ENCODE measurements at places on chromosomes 6 and 20. TPM values are rescaled to one million over a fixed set of nuclear protein-coding genes. Genes with fewer than 3 reads are reported as not detected.

VGLL2 gene
- not detected for total RNA-seq

TRIM15 gene
- total RNA-seq, result not detected

FOXQ1 gene
- total RNA-seq, result not detected

TBXT gene
- total RNA-seq, result not detected

MATN4 gene
- total RNA-seq, result not detected

PPP1R3G gene
- 1.6 TPM for total RNA-seq

MYMX gene
- not detected for total RNA-seq

CTCFL gene
- not detected for total RNA-seq

WFDC5 gene
- not detected for total RNA-seq

GLP1R gene
- total RNA-seq, result not detected

CEP85L gene
- total RNA-seq, result 14.3 TPM

TOX2 gene
- total RNA-seq, result 1.7 TPM

SLC25A27 gene
- 0.22 TPM for total RNA-seq

RAB44 gene
- total RNA-seq, result not detected

CGAS gene
- total RNA-seq, result 0.60 TPM

C6orf58 gene
- not detected for total RNA-seq

TOMM34 gene
- total RNA-seq, result 13.7 TPM

BCLAF1 gene
- total RNA-seq, result 67.3 TPM

All from lung microvascular endothelial cell (primary cell).